ENCODE measurements at places on chromosomes 11 and 22.

DNA sequence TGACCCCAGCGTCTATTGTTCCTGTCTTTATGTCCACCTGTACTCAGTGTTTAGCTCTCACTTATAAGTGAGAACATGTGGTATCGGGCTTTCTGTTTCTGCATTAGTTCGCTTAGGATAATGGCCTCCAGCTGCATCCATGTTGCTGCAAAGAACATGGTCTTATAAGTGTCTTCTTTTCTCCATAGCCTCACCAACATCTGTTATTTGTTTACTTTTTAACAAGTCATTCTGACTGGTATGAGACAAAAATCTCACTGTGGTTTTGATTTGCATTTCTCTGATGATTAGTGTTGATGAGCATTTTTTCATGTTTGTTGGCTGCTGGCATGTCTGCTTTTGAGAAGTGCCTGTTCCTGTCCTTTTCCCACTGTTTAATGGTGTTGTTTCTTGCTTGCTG is 21.7 kb upstream of the SLN start:
- DNase-seq, result no peak

GRCh38 chr22:18091916-18092526 is 14.2 kb downstream of the PEX26 start:
- no peak for DNase-seq

GRCh38 chr22:50401907-50402306 is 58.8 kb downstream of the PPP6R2 start:
- DNase-seq, result no peak

GRCh38 chr11:15901790-15902189 is 454.6 kb downstream of the SOX6 start:
- DNase-seq, result no peak

- no peak for DNase-seq
These were observed 51.7 kb upstream of the PRODH start for GRCh38 chr22:18987765-18988164.
